Urinary bladder (tissue), 4 donors: ENCODE measurements at places on chromosomes 7 and 10. TPM values are rescaled to one million over a fixed set of nuclear protein-coding genes. Genes with fewer than 3 reads are reported as not detected.
A peak's percentile ranks its signal among the peaks of the same experiment; 100 is the strongest.

DNA sequence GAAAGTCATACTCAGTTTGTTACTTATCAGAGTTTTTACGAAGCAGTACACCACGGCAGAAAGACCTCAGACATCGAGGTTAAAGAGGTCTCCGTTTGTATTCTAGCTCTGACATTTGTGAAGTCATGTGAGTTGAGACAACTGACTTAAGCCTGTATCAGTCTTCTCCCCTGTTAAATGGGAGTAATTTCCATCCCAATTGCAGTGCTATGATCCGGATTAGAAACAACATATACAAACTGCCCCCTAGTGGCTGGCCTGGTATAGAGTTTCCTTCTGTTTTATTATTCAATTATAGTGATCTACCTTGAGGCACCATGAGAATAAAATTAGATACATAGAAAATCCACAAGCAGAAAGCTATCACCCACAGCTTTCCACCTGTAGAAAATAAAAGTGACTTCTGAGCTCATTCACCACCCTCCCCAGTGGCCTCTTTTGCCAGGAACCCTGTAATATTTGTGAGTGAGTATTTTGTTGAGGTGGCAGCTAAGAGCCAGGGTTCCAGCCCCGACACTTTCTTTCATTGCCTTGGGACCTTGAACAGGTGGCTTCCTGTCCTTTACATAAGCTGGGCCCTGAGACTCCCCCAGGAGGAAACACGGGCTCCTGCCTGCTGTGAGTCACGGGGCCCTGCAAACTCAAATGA lies 607.2 kb upstream of the MGMT start:
- DNase-seq = no peak

- DNase-seq = no peak
These were observed 4.6 kb downstream of the BRI3 start for GRCh38 chr7:98286093-98286539.

GRCh38 chr10:112132435-112132834 lies 51.1 kb downstream of the GPAM start:
- no peak for DNase-seq

DNA sequence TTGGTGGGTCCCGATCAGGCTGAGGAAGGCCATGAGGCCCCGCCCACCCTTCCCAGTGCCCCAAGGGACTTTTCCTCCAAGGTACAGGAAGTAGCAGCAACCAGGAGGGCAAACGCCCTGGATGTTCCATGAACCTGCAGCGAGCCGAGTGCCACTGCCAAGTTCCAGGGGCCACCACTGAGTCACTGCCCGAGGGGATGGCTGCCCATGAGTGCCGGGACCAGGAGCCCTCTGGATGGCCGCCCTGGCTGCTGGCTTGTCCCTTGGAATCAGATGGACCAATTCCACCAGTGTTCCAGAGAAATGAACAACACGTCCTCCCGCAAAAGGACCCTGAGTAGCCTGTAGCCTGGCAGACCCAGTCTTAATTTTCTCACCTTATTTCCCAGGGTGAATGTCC lies 74.2 kb downstream of the ZRANB1 start:
- no peak for DNase-seq

DNA sequence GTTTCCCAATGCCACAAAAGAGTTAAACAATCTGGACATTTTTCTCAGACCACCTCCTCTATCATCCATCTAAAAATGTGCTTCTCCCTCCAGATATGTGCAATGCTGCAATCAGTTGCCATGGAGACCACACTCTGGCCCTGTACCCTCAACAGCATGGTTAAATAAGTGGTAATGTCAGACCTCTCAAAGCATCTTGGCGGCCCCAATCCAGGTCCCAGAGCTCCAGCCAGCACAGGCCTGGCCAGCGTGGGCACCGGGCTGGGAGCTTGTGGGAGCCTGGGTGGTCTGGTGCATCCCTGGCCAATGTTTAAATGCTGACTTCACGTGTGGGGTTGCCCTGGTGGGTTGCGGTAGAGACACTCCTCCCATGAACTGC lies 362.9 kb upstream of the ZNF32 start:
- DNase-seq = no peak

- DNase-seq = no peak
These were observed 276.3 kb upstream of the KCND2 start for GRCh38 chr7:119996634-119997033.

- no peak for DNase-seq
These were observed 182.6 kb downstream of the PON1 start for GRCh38 chr7:95141755-95142154.

DNA sequence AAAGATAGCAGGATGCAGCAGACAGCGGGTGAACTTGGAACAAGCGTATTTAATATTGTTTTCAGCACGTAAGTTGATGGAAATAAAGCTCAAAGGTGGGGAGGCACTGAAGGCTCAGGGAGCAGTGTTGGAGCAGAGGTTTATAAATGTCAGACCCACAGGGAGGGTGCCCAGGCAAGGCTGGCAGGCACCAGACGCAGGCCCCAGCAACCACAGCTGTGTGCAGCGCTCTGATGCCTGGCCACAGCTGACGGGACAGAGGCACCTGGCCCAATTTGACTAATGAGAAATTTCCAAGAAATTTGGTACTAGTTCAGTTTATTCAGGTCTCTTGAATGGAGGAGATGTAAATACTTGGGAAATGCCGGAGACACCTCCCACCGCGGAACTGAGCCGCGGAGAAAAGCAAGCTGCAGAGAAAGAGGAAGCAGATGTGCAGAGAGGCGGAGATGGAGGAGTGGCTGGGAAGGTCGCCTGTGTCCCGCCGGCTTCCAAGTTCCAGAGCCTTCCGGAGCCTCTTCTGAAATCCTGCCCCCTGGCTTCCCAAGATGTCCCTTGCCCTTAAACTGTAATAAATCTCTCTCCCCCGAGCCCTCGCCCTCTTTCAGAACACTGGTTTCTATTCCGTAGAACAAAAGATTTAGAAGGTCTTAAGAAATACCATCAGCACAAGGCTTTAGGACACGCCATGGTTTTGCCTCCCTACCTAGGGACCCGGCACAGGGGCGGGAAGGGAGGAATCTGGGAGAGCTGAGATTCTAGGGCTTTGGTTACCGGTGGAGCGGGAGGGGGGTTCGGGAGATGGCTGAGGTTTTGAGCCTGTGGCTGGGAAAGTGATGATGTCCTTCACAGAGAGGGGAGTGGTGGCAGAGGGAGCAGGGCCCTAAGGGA lies 38.4 kb upstream of the PLXNA4 start:
- no peak for DNase-seq

- no peak for DNase-seq
These were observed 29.5 kb downstream of the SLC26A4 start for GRCh38 chr7:107690084-107690483.

DNA sequence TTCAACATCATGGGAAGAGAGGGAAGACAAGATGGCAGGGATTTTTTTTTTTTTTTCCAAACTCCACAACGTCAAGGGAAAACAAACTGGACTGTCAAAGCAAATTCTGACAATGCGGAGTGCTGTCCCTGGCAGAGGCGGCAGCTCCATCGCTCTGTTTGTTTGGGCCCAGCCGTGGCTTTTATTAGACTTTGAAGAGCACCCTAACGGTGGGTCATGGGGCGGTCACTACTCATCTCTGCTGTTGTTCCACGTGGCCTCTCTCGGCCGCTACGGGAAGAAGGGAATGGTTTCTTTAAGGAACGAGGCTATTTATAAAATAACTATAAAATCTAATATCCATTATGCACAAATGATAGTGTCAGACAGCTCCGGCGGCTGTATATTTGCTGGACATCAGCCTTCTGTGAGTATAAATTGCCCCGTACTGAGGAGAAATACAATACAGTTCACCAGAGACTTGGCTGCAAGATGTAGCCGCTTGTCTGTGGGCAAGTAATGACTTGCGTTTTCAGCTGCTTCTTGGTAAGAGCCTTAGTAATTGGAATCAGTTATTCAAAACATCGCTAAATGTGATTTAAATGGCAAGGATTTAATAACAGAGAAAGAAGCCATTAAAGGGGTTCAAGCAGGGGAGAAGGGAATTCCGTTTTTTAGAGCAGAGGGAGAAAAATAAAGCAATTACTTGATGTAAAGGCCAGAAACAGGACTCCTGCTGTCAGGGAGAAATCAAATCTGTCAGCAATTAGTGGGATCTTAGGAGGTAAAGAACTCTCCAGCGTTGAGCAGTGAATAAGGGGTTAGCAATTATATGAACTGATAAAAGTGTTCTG lies 61.7 kb upstream of the RAB11FIP2 start:
- peak; percentile 15 for DNase-seq

DNA sequence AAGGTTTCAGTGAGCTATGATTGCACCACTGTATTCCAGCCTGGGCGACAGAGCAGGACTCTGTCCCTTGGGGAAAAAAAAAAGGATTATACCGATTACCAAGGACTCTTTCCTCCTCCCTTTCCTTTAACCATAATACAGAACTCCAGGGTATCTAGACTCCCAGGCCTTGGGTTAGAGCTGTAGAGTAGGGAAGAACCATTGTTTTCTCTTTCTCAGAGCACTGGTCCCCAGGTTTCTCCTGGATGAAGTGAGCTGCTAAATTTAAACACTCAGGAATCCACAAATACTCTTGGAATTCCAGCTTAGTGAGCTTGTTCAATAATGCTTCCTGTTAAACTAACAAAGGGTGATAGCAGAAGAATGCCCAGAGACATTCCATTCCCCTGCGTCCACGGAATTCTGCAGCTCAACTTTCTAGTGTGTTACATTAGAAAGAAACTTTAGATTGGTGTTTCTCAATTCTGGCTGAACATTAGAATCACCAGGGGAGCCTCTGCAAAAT lies 14.6 kb upstream of the RPEL1 start:
- DNase-seq = no peak

GRCh38 chr7:130699686-130700085 lies 13.3 kb upstream of the TSGA13 start:
- no peak for DNase-seq

- no peak for DNase-seq
These were observed 4.6 kb downstream of the CYP3A5 start for GRCh38 chr7:99674995-99675742.

DNA sequence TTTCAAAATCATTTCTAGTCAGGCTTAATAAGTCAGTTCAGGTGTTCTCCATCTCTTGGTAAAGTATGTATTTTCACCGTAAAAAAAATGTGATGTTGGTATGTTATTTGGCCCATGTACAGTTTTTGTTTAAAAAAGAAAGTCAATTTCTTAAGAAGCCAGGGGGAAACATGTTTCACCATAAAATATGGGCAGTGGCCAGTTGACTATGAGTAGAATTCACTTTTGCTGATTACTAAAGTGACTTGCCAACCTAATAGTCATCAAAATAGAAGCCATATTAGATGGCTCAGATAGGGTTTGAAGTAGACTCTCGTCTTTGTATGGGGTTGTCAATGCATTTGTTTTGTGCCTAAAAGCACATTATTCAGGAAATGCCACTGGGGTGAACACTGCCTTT lies 266.3 kb downstream of the BICC1 start:
- no peak for DNase-seq

DNA sequence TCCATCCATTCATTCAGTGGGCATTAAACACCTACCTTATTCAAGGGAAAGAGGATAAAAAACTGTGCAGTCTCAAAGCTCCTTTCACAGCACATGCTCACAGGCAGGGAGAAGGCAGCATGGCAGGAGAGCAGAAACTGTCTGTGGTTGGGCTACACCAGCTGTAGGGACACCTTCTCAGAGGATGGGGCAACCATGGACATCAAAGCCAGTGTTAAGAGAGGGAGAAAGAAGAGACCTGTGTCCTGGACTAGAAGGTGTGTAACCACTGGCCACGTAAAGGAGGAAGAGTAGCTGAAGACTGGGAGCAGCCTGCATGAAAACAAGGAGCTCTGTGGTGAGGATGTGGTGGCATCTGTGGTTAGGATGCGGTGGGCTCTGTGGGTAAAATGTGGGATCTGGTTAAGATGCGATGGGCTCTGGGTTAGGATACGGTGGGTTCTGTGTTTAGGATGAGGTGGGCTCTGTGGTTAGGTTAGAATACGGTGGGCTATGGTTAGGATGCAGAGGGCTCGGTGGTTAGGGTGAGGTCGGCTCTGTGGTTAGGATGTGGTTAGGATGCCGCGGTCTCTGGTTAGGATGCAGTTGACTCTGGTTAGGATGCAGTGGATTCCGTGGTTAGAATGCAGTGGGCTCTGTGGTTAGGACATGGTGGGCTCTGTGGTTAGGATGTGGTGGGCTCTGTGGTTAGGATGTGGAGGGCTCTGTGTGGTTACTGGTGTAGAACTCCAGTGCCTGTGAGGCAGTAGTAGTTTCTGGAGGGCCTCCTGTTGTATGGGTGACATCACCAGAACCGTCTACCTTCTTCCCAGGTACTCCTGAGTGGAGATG lies 197.6 kb downstream of the WDR37 start:
- no peak for DNase-seq

GRCh38 chr10:58806970-58807628 lies 294.4 kb downstream of the BICC1 start:
- no peak for DNase-seq

DNA sequence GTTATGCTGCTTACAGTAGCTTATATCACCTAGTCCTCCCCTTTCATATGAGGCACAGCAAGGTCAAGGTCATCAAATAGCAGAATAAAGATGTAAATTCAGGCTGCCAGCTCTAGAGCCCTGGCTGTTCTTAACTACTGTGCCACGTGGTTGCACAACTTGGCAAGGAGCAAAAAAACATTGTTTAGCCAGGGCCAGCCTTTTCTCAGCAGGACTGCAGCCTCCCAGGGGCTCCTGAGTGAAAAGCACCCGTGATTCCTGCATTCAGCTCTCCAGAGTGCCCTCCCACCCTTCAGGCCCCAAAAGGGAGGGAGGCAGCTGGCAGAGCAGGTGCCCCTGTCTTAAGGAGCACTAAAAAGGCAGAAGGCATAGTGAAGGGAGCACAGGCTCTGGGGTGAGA lies 31.8 kb upstream of the TM9SF3 start:
- DNase-seq = no peak

GRCh38 chr10:107971973-107972372 lies 807.5 kb upstream of the SORCS1 start:
- no peak for DNase-seq

DNA sequence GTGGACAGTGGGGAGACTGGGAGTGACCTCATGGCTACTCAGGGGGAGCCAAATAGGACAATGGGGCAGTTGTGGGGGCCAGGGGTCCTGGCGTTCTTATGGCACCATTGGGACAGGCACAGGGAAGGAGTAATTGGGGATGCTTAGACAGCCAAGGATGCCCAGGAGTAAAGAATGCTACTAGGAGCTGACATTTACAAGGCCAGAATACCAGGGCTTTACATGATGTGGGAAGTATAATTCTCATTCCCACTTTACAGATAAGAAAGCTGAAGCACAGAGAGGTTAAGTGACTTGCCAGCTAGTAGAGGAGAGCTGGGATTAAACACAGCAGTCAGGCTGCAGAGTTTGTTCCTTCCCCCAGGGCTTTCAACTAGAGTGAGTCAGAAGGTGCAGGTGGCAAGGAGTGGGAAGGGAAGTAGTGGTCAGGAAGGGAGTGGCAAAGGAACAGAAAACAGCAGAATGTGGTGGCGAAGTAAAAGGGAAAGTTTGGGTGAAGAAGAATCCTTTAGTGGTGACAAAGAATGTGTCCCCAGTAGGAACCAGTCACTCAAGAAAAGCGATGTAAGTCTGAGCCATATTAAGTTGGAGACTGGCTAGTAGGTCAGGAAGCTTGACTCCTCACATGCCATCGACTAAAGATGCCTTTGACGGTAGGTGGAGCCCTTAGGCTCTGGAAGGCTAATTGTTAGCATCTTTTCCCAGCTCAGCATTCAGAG lies 32.8 kb downstream of the CPVL start:
- no peak for DNase-seq

- no peak for DNase-seq
These were observed 56.2 kb upstream of the SEPHS1 start for GRCh38 chr10:13404305-13404759.

ZNF365 gene
- total RNA-seq = 0.85 TPM

NPC1L1 gene
- total RNA-seq = not detected

TRIP6 gene
- 38.0 TPM for total RNA-seq

METTL27 gene
- total RNA-seq = 2.9 TPM

GIMAP1 gene
- 4.9 TPM for total RNA-seq
